Muscle of leg (tissue), 16 donors: ENCODE measurements at places on chromosomes 4 and X. TPM values are rescaled to one million over a fixed set of nuclear protein-coding genes. Genes with fewer than 3 reads are reported as not detected.

The DMRTC1B gene
- polyA plus RNA-seq: 0.75 TPM

The KLHL15 gene
- 10.1 TPM for polyA plus RNA-seq

The SLC9B1 gene
- polyA plus RNA-seq: 1.7 TPM

GRCh38 chr4:177116161-177116560 lies 193.5 kb upstream of the NEIL3 start:
- DNase-seq: no peak

- no peak for DNase-seq
These were observed 196.8 kb upstream of the ATP6AP2 start for GRCh38 chrX:40383969-40384368.

GRCh38 chr4:7964890-7965662 lies 25.4 kb upstream of the AFAP1 start:
- DNase-seq: peak; percentile 62

DNA sequence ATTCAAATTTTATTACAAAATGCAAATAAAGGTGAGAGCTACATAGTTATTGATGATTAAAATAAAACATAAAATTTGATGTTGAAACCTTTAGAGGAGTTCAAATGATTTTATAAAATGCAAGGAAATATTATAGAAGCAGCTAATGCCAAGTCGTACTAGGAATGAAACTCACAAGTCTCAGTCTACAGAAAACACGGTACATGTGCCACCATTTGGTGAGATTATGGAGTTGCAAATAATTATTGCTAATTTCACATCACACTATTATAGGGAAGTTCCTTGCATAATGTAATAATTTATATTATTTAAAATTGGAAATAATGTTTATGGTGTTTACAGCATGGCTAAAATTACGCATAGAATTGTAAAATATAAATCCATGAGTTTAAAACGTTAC lies 1601.7 kb upstream of the TENM3 start:
- DNase-seq: no peak

DNA sequence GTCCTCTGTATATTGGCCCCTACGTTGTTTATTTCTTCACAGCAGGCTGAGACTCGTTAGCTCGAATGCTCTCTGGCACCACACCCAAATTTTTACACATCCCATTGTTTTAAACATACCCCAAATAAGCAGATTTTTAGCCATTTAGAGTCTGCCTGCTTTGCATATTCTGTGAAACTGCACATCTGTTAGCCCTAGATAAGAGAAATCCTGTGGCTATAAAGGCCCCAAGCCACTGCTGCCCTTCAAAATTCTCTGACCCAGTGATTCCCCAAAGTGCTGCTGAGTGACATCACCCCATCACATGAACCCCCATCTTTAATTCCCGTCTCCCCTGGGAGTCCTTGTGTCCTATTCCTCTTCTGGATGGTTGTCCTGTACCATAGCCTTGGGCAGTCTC lies 20.8 kb downstream of the TEX13C start:
- DNase-seq: no peak

DNA sequence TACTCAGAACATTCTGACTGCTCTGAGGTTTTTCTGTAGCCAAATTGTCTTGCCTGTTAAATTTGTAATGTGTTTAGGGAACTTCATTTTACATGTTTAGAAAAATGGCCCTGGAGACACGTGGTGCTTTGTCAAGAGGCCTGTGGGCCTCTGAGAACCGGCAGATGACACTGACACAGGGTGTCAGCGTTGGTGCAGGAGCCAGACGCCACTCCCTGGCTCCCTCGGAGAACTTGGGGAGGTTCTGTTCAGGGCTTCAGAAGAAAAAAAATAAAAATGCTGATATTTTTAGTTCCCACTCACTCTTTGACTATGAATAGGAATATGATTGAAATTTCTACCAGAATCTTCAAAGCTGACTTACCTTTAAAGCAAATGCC lies 190.9 kb upstream of the GATB start:
- no peak for DNase-seq

DNA sequence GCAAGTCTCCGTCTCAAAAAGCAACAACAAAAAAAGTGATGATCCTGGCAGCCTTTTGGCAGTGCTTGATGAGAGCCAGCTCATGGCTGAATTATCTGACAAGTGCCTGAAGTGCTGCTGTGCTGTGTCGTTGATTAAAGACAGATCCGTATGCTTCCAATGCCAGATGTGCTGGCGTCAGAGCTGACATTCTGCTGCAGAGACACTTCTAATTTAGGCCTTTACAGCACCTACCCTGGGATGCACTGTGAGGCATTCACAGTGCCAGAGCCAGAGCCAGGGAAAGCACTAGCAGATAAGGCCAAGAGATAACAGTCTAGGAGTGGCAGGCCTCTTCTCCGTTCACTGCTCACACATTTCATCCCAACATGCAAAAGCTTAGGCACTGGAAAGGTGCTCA lies 995.5 kb downstream of the RAB28 start:
- DNase-seq: no peak
